Neural cell (in vitro differentiated cells): ENCODE measurements at places on chromosomes 1 and 21. TPM values are rescaled to one million over a fixed set of nuclear protein-coding genes. Genes with fewer than 3 reads are reported as not detected.

Gene CACYBP
- 177 and 484 TPM in 2 replicates for polyA plus RNA-seq

Gene TTC22
- not detected in 2 replicates for polyA plus RNA-seq

Gene PADI3
- polyA plus RNA-seq, result not detected in 2 replicates

Gene PIAS3
- polyA plus RNA-seq, result 15.0 and 16.5 TPM in 2 replicates

Gene CRP
- polyA plus RNA-seq, result 0.58 and 0.98 TPM in 2 replicates

Gene FCRL6
- polyA plus RNA-seq, result not detected in 2 replicates

Gene PTGFRN
- polyA plus RNA-seq, result 20.1 and 25.0 TPM in 2 replicates

Gene LRRC71
- polyA plus RNA-seq, result not detected in 2 replicates

Gene DNAJC16
- polyA plus RNA-seq, result 10.9 and 16.7 TPM in 2 replicates

Gene OLIG1
- 0.98 and 1.4 TPM in 2 replicates for polyA plus RNA-seq

Gene TTLL10
- not detected in 2 replicates for polyA plus RNA-seq

Gene ACOT7
- 101 TPM in 2 replicates for polyA plus RNA-seq

Gene SPAG17
- 0.14 and 0.25 TPM in 2 replicates for polyA plus RNA-seq

Gene ANGPTL1
- not detected in 2 replicates for polyA plus RNA-seq

Gene S100A10
- polyA plus RNA-seq, result 16.5 and 24.5 TPM in 2 replicates

Gene DIO1
- not detected in 2 replicates for polyA plus RNA-seq

Gene PRR9
- not detected in 2 replicates for polyA plus RNA-seq

Gene HMCN1
- 0.02 and 0.66 TPM in 2 replicates for polyA plus RNA-seq

Gene IL10RB
- 0.38 and 6.0 TPM in 2 replicates for polyA plus RNA-seq

Gene KPRP
- polyA plus RNA-seq, result not detected in 2 replicates

Gene TNFRSF4
- polyA plus RNA-seq, result 0.66 TPM in 1 of 2 replicates, not detected in the other

Gene SHE
- 0.04 TPM in 1 of 2 replicates, not detected in the other for polyA plus RNA-seq

Gene GCSAML
- not detected in 2 replicates for polyA plus RNA-seq

Gene ANKRD13C
- 52.7 and 53.3 TPM in 2 replicates for polyA plus RNA-seq

Gene RBM11
- polyA plus RNA-seq, result 17.1 and 20.0 TPM in 2 replicates

Gene BCL2L15
- polyA plus RNA-seq, result 2.6 and 4.7 TPM in 2 replicates

Gene HTR6
- polyA plus RNA-seq, result not detected in 2 replicates

Gene TINAGL1
- polyA plus RNA-seq, result 1.0 TPM in 1 of 2 replicates, not detected in the other

Gene ATP1A4
- not detected in 2 replicates for polyA plus RNA-seq
